T-cell (primary cell): ENCODE measurements at places on chromosomes 7 and 10. TPM values are rescaled to one million over a fixed set of nuclear protein-coding genes. Genes with fewer than 3 reads are reported as not detected.

GRCh38 chr10:73577788-73578187 lies 13.4 kb downstream of the USP54 start:
- no peak for DNase-seq
- H3K27me3 ChIP-seq = no peaks in the 10 kb centered on the region
- H3K4me1 ChIP-seq = no peaks in the 10 kb centered on the region
- H3K27ac ChIP-seq = no peak overlapping the region

- H3K4me3 ChIP-seq = no peak overlapping the region
- DNase-seq = no peak
- H3K27ac ChIP-seq = peak overlapping the region; percentile 63
Observed at GRCh38 chr7:37441386-37441760, 7.3 kb downstream of the ELMO1 start.

The GTF2I gene
- total RNA-seq = 155 TPM

The CXCL12 gene
- total RNA-seq = not detected

The SSC4D gene
- 0.20 TPM for total RNA-seq

The R3HCC1L gene
- total RNA-seq = 22.6 TPM

- DNase-seq = peak; percentile 68
- H3K4me3 ChIP-seq = peak overlapping the region; percentile 63
- no peaks in the 10 kb centered on the region for H3K36me3 ChIP-seq
- H3K27me3 ChIP-seq = peaks cover 3% of the 10 kb centered on the region
- H3K27ac ChIP-seq = peak overlapping the region; percentile 53
Observed at GRCh38 chr10:91908337-91909116, 759 bp downstream of the FGFBP3 start.

DNA sequence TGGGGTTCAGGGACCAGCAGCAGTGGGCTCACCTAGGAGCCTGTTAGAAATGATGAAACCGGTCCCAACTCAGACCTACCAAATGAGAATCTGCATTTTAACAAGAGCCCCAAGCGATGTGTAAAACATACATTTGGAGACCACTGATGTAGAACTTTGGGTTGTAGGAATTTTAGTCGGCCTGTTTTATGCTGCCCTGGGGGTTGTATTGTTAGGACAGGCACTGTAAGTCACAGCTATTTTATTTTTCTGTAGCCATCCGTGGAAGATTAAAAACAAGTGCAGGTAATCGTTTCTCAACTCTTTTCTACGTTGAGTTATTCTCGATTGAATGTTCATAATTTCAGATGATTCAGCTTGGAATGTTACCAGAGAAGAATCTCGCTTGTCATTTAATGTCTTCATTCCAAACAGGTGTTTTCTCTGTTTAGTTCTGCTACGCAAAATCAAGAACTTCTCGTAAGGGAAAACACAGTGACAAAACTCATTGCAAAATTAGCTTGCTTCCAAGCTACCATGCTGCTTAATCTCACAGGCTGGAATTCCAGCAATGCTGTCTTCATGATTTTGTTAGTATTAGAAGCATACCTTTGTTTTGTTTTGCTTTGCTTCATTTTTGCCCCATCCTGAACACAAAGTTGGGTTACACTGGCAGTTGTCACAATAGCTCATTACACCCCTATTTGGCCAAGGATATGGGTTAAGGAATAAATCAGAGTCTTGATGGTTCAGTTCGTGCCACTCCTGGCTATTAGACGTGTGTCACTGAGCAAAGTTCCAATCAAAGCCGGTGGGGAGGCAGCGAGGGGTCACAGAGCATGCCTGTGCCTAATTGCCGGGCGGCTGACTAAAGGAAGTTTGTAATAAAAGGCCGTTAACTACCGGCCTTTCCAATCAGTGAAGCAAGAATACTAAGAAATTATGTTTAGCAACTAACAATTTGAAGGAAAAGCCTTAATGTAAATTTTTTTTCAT lies 676.9 kb downstream of the GATA3 start:
- DNase-seq = no peak
- no peaks in the 10 kb centered on the region for H3K36me3 ChIP-seq

DNA sequence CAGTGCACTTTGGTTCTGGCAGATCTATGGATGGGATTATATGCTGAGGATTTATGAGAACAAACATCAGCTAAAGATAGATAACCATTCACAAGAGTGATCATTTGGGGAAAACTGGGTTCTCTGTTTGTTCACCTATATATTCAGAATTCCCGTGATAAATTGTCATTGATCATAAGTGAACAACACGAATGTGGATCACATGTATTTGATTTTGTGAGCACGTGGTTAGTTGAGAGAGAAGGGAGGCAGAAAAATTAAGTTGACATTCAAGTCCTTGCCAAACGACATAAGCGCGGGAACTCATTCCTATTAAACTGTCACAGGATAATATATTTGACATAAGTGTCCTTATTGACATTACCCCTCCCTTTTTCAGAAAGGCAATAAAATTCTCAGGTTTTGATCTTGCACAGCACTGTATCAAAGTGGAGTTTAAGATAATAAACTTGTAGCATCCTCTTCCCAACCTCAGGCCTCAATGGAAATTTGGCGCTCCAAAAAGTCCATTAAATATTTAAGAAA lies 64.9 kb upstream of the MYO3A start:
- no peak overlapping the region for H3K4me3 ChIP-seq
- no peak overlapping the region for H3K27ac ChIP-seq

The EPHB6 gene
- total RNA-seq = 37.2 TPM

The EXOC4 gene
- 108 TPM for total RNA-seq

- no peaks in the 10 kb centered on the region for H3K36me3 ChIP-seq
- no peaks in the 10 kb centered on the region for H3K4me1 ChIP-seq
- no peak overlapping the region for H3K27ac ChIP-seq
- no peak for DNase-seq
Observed at GRCh38 chr7:44310221-44310848, 15.1 kb downstream of the CAMK2B start.

The GRM8 gene
- not detected for total RNA-seq

DNA sequence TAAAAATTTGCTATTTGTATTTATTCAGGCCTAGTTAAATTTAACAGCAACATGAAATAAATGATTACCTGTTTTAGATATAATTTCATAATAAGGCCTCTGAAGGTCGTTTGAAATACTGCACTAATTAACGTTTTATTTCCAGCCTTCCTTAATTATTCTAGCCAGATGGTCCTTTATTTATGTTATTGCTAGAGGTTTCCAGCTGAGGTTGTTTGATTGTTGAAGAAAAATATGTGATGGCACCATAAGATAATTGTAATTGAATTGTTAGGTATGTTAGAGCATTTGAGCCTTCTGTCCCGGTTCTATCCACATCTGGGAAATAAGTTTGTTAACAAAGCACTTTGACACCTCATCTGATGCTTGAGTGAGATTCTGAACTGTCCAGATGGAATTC lies 556.1 kb downstream of the ATRNL1 start:
- no peaks in the 10 kb centered on the region for H3K27me3 ChIP-seq
- no peaks in the 10 kb centered on the region for H3K36me3 ChIP-seq
- H3K4me1 ChIP-seq = no peaks in the 10 kb centered on the region
- H3K4me3 ChIP-seq = no peak overlapping the region

- H3K27me3 ChIP-seq = peaks cover 2% of the 10 kb centered on the region
- no peak overlapping the region for H3K4me3 ChIP-seq
- no peaks in the 10 kb centered on the region for H3K36me3 ChIP-seq
- H3K27ac ChIP-seq = no peak overlapping the region
- no peaks in the 10 kb centered on the region for H3K4me1 ChIP-seq
Observed at GRCh38 chr10:81127931-81128330, 590.2 kb downstream of the SH2D4B start.
